Tibial artery (tissue), 4 donors: ENCODE measurements at places on chromosomes 7 and 10.

- H3K4me3 ChIP-seq: no peak overlapping the region
- no peaks in the 10 kb centered on the region for H3K36me3 ChIP-seq
- H3K27ac ChIP-seq: peak overlapping the region; percentile 27
- DNase-seq: no peak
Observed at GRCh38 chr7:55099066-55099820, 80.4 kb downstream of the EGFR start.

- DNase-seq: no peak
- no peaks in the 10 kb centered on the region for H3K36me3 ChIP-seq
- H3K4me1 ChIP-seq: no peaks in the 10 kb centered on the region
- no peak overlapping the region for H3K27ac ChIP-seq
- H3K4me3 ChIP-seq: no peak overlapping the region
Observed at GRCh38 chr10:533186-533585, 156.3 kb downstream of the DIP2C start.

GRCh38 chr7:140416560-140416959 lies 12.7 kb downstream of the RAB19 start:
- H3K27ac ChIP-seq: no peak overlapping the region
- no peaks in the 10 kb centered on the region for H3K4me1 ChIP-seq
- H3K36me3 ChIP-seq: no peaks in the 10 kb centered on the region
- H3K4me3 ChIP-seq: no peak overlapping the region
- peaks cover 20% of the 10 kb centered on the region for H3K27me3 ChIP-seq

GRCh38 chr7:78769481-78770101 lies 683.9 kb downstream of the MAGI2 start:
- H3K4me1 ChIP-seq: peaks cover 5% of the 10 kb centered on the region
- no peak for DNase-seq
- no peaks in the 10 kb centered on the region for H3K27me3 ChIP-seq
- peak overlapping the region; percentile 19 for H3K27ac ChIP-seq

DNA sequence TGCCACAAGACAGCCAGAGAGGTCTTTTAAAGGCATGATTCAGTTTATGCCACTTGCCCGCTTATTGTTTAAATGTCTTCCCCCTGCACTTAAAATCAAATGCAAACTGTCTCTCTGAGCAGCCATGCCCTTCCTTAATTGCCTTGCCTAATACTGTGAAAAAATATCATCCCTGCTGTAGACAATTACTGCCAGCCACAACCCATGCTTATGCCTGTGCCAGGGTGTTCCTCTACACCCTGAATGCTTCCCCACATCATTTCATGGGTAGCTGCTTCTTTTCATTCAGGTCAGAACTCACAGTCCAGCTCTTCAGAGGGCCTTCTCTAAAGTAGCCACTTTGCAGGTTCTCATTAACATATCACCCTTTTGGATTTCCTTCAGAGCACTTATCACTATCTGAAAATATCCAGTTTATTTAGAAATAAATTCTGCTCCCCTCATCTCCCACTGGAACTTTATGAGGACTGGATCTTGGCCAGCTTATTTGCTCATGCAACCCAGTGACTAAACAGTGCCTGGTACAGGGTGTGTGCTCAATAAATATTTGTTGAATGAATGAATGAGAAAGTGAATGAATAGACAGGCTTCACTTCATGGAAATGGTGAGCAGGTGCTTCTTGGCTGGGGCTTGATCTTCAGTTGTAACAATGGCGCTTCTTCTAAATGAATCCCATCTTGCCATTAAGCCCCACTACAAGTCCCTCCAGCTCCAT lies 162.4 kb upstream of the MDFIC start:
- no peaks in the 10 kb centered on the region for H3K4me1 ChIP-seq
- H3K27ac ChIP-seq: no peak overlapping the region
- H3K36me3 ChIP-seq: no peaks in the 10 kb centered on the region
- H3K27me3 ChIP-seq: no peaks in the 10 kb centered on the region

GRCh38 chr7:47148536-47149207 lies 433.2 kb downstream of the TNS3 start:
- DNase-seq: no peak
- peaks cover 12% of the 10 kb centered on the region for H3K4me1 ChIP-seq
- H3K27me3 ChIP-seq: no peaks in the 10 kb centered on the region
- H3K4me3 ChIP-seq: no peak overlapping the region
- no peak overlapping the region for H3K27ac ChIP-seq
- no peaks in the 10 kb centered on the region for H3K36me3 ChIP-seq
